ENCODE measurements at places on chromosomes 2 and 18.

DNA sequence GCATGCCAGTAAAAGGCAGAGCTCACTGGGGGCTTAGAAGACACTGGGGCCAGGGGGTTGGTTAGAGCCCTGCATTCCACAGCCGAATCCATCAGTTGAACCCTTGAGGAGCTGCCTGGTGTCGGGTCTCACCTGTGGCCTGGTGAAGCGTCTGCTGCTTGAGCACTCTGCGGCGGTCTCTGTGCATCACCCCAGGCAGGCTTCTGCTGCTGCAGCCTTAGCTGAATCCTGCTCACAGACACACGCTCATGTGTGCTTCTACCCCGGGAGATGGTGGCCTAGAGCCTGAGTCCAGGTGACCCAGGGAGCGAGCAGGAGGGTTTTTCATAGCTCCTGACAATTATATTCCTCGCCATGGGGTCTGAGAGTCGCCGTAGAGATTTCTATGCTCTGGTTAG is 192.1 kb downstream of the MGAT5 start:
- DNase-seq, result no peak

- no peak for DNase-seq
Observed at GRCh38 chr2:150676747-150677383, 189.4 kb upstream of the RND3 start.

DNA sequence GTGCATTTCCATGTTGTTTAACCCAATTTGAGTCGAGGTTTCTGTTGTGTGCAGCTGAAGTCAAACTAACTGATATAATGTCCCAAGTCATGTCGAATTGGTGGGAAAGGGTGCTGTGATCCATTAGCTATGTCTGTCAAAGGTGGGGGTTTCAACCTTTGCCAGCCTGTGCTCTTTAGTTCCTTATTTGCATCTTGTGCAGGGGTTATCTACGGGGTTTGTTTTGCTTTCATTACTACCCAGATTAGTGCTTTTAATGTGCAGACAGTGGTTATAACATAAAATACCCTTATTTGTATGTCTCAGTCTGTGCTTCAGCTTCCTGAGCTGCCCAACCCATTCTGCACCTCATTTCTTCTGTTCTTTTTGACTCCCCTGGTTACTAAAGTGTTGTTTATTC is 271.9 kb upstream of the CXCR4 start:
- DNase-seq, result no peak

DNA sequence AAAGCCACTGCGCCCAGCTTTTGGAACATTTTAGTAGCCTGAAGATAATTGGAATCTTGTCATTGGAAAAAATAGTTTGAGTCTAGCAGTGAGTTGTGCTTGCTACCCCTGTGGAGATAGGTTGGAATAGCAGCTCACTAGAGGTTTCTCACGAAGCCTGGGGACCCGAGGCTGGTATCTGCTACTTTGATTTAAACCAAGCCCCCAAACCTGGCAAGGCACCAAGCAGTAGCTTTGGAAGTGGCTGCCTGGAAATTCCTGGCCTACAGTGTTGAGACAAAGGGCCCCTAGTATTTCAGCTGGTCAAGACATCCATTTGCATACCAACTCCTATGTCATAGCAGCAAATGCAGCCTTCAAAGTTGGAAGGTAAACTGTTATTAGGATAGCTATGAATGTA is 42.1 kb downstream of the NOP58 start:
- no peak for DNase-seq

DNA sequence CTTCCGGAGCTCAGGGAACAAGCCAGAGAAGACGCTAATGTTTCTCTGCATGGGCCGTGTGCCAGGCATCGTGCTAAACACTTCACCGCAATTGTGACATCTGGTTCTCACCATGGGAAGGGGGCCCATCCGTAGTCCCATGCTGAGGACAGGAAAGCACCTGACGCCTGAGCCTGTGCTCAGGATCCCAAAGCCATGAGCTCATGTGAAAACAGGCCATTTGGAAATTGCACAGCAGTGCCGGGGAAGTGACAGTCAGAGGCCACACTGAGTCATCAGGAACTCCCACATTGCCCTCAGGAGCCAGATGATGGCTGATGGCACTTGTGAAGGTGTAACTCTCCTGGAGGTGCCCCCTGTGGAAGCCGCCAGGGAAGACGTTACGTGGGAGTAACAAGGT is 141.0 kb downstream of the INHBB start:
- no peak for DNase-seq

- DNase-seq, result peak; percentile 87
Observed at GRCh38 chr2:127398239-127398590, 10.4 kb upstream of the MAP3K2 start.

GRCh38 chr18:49898421-49898820 is 85.1 kb upstream of the ACAA2 start:
- DNase-seq, result peak; percentile 41

GRCh38 chr18:77360315-77361190 is 110.9 kb downstream of the GALR1 start:
- DNase-seq, result no peak

GRCh38 chr2:151771599-151772358 is 37.5 kb upstream of the NEB start:
- no peak for DNase-seq
